ENCODE measurements at places on chromosomes 2 and 18.

DNA sequence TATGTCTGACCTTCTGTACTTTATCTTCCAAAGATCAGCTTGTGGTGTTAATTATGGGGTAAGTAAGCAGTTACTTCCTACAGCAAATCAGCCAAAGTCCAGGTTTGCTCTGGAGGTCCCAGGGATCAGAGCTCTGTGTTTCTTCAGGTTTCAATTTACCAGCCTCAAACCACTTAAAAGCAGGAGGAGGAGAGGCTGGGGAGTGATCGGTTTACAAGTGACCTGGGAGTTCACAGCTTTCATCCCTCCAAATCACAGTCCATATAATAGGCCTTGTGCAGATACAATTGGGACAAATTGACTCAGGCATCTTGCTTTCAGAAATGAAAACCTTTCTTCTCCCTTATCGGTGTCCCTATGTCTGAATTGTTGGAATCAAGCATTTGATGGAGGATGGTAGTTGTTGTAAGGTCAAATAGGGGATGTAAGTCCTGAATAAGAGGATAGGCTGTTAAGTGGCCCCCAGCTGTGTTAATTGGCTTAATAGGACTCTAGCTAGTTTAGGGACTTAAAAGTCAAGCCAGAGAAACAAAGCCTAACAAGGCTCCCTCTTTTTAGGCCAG, 188.0 kb upstream of the NT5C1B start:
- no peaks in the 10 kb centered on the region for H3K27me3 ChIP-seq
- no peak overlapping the region for H3K4me3 ChIP-seq
- no peak for DNase-seq
- no peaks in the 10 kb centered on the region for H3K36me3 ChIP-seq
- H3K4me1 ChIP-seq: no peaks in the 10 kb centered on the region
- H3K27ac ChIP-seq: no peak overlapping the region

GRCh38 chr2:216214768-216215167, 105.6 kb downstream of the XRCC5 start:
- H3K36me3 ChIP-seq: peaks cover 3% of the 10 kb centered on the region
- no peak overlapping the region for H3K27ac ChIP-seq
- no peak overlapping the region for H3K4me3 ChIP-seq
- peaks cover 5% of the 10 kb centered on the region for H3K4me1 ChIP-seq

- H3K27ac ChIP-seq: no peak overlapping the region
- H3K4me1 ChIP-seq: no peaks in the 10 kb centered on the region
- DNase-seq: no peak
These were observed 81.2 kb downstream of the ADD2 start for GRCh38 chr2:70686577-70687460.

- H3K4me1 ChIP-seq: peaks cover 12% of the 10 kb centered on the region
- no peak overlapping the region for H3K27ac ChIP-seq
- H3K27me3 ChIP-seq: no peaks in the 10 kb centered on the region
- peak; percentile 53 for DNase-seq
- peaks cover 19% of the 10 kb centered on the region for H3K36me3 ChIP-seq
These were observed 90.6 kb downstream of the KCTD1 start for GRCh38 chr18:26457611-26458353.

GRCh38 chr2:217843324-217843723, 159.5 kb downstream of the TNS1 start:
- peaks cover 82% of the 10 kb centered on the region for H3K36me3 ChIP-seq
- peak overlapping the region; percentile 83 for H3K27ac ChIP-seq
- H3K4me1 ChIP-seq: peaks cover 100% of the 10 kb centered on the region
- no peak overlapping the region for H3K4me3 ChIP-seq
